Inflammatory macrophage treated with lipopolysaccharide for 1 hour (primary cell): ENCODE measurements at places on chromosomes 7 and 10.

GRCh38 chr7:167090-167855, 25.1 kb upstream of the FAM20C start:
- DNase-seq, result peak; percentile 51

DNA sequence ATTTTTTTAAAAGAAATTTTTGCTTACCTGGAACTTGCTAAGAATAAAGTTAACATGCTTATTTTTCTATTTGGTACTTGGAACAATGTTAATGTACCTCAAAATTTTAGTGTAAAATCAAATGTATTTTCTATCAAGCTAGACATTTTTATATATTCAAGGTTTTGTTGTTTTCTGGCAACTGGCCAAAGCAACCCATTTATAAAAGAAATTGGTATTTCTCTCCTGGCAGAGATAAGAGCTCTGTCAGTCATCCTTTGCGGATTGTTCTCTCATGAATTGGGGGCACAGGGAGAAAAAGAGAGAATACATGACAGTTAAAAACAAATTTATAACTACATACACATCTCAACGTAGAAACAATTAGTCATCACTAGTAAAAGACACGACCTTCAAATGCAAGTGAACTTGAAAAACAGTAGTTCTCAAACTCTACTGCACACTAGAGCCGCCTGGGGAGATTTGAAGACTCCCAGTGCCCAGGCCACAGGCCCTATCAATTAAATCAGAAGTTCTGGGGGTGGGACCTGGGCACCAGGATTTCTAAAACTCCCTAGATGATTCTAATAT, 152.4 kb upstream of the LAMB4 start:
- no peak for DNase-seq

- no peak for DNase-seq
Measured at GRCh38 chr7:96388166-96388565, 66.3 kb upstream of the SLC25A13 start.

- DNase-seq, result peak; percentile 43
Measured at GRCh38 chr7:157357129-157358040, 20.6 kb downstream of the DNAJB6 start.

DNA sequence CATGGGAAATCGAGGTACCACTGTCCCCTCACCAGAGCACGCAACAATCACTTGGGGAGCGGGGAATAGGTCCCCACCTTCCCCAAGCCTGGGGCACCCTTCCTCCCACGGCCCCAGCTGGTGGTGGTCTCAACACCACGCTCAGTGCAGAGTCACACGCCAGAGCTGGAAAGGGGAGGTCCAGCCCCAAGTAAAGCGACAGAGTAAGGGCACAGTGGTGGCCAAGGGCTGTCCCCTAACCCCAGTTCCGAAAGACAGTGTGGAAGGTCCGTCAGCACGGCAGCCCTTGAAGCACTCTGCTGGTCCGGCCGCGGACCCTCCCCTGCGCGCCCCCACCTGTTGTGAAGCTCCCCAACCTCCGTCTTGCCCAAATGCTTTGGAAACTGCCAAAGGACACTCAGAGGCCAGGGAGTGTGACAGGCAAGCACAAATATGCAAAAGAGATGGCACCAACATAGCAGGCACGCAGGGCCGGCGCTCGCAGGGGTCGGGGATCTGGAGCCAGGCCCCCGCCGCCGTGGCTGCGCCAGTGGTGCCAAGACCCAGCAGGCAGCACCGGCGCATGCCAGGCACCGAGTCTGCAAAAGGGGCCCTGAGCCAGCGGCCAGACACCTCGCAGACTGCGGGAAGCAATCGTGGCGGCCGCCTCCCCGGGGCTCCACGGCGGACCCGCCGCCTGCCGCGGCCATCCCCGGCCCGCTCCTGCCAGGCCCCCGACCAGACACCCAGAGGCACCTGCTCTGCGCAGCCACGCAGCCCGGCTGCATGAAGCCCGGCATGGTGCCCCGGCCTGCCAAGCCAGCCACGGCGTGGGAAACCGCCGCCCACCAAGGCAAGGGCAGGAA, 51.6 kb upstream of the SRRM3 start:
- DNase-seq, result no peak

DNA sequence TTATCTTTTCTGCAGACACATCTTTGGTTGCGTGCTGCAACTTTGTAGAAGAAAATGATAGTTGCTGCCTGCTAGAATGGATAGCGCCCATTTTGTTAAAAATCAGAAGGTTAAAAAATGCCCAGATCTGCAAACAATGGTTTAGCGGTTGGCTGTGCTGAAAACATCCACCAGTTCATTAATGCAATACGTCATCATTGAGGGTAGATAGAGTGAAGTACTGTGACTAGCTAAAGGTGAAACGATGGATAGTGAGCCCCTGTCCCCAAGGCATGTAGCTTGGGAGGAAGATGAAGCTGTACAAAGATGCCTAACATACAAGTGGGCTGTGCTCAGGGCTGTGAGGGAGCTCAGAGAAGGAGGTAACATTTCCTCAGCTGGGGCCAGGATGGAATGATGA, 48.4 kb downstream of the TEX36 start:
- DNase-seq, result no peak

DNA sequence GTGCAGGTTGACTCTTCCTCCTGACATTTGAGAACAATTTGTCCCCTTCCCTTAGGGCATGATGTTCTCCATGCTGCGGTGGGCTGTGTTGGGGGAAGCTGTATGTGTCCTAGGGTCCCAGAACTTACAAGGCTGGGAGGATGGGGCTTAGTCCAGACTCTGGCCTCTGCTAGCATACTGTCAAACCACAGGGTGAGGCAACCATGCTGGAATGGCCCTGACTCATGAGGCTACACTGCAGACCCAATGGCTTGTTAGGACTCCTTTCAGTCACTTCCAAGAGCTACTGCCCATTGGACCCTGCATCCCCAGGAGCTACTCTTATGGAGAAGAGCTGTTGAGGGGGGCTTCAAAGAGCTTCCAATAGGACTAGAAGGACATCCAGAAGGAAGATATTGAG, 20.1 kb upstream of the FAM170B start:
- DNase-seq, result no peak

GRCh38 chr7:139180700-139181311, 50.2 kb upstream of the UBN2 start:
- no peak for DNase-seq

DNA sequence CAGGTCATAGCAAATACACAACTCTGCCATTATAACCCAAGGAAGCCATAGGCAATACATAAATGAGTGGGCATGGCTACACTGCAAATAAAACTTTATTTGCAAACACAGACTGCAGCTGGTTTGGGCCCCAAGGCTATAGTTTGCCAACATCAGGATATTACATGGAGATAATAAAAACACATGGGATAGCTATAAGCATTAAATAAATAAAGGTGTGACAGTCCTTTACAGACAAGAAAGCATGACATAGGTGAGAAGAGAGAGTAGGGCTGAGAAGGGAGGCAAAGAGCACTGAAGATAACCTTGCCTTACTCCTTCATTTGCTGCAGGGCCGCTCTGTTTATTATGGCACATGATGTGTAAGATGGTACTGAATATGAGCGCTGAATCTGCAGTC, 135.1 kb upstream of the GHITM start:
- DNase-seq, result no peak

GRCh38 chr10:119073584-119073983, 7.0 kb downstream of the EIF3A start:
- DNase-seq, result no peak

DNA sequence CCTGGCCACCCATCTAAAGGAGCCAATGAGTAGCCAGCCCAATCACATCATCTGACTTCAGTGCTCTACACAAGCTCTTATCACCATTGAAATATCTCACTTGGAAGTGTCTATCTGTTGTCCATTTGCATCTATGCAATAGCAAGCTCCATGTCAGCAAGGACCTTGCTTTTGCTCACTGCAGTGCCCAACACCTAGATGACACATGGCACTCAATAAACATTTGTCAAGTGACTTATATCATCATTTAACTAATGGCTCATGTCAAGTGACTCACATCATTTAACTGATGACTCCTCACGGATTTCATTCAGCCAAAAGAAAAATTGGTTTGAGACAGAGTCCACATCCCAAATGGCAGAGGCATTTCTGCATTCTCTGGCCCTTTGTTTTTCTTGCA, 92.9 kb upstream of the ADAM12 start:
- DNase-seq, result no peak

GRCh38 chr7:92645114-92646061, 55.2 kb upstream of the FAM133B start:
- no peak for DNase-seq

DNA sequence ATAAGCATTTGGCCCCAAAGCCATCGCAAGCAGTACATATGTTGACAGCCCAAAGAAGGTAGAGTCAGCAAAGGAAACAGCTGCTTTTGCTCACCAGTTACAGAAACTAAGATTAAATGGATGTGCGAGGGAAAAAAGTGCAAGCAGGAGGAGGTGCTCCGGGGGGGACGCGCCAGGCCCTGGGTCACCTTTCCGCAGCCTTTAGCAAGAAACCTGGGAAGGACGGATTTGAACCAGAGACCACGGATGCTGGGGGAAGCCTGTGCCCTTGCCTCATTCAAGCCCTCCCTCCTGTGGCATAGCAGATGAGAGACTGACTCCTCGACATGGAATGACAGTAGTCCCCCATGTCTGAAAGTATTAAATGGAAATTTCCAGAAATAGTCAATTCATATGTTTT, 405.6 kb upstream of the PRKCQ start:
- DNase-seq, result no peak

DNA sequence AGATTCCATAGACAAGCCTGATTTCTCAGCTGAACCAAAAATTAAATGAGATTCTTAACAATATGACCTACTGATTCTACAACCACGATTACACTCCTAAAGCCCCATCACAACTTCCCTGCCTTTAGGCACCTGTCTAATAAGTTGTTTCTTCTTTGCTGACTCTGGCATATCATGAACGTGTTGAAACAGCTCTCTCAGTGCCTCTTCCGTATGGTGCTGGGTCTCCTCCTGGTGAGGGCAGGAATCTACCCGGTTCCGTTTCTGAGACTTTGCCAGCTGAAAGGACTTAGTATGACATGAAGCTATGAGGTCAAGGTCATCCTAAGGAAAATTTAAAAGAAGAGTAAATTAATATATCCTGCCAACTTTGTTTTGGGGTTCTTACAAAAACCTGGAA, 48.6 kb downstream of the ARHGAP19 start:
- DNase-seq, result no peak

GRCh38 chr7:152869677-152870051, 110.1 kb downstream of the ACTR3B start:
- no peak for DNase-seq

DNA sequence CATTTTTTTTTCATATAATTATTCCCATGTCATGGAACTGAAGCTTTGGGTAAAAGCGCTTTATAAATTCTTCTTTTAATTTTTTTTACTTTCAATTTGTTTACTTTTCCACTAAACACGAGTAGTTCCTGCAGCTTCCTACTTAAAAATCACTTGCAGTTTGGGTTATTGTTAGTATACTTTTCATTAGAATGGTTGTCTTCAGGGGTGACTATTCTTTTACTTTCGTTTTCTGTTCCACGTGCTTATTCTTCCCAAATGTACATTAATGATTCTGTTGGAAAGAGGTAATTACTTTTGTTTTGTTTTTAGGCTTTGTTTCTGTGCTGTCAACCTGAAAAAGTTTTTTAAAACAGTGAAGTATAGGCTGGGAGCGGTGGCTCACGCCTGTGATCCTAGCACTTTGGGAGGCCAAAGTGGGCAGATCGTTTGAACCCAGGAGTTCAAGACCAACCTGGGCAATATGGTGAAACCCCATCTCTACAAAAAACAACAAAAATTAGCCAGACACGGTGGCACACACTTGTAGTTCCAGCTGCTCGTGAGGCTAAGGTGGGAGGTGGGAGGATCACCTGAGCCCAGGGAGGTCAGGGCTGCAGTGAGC, 5.2 kb upstream of the CFAP69 start:
- DNase-seq, result no peak

GRCh38 chr7:30285067-30285535, 704 bp downstream of the ZNRF2 start:
- no peak for DNase-seq

- DNase-seq, result no peak
Measured at GRCh38 chr7:93906267-93906666, at the start of gene GNGT1. GNGT1 (plus strand) TSS chr7:93906567; CDS start chr7:93906747, 180 bp downstream.

GRCh38 chr7:135236727-135237126, 3.1 kb downstream of the STRA8 start:
- DNase-seq, result peak; percentile 7

DNA sequence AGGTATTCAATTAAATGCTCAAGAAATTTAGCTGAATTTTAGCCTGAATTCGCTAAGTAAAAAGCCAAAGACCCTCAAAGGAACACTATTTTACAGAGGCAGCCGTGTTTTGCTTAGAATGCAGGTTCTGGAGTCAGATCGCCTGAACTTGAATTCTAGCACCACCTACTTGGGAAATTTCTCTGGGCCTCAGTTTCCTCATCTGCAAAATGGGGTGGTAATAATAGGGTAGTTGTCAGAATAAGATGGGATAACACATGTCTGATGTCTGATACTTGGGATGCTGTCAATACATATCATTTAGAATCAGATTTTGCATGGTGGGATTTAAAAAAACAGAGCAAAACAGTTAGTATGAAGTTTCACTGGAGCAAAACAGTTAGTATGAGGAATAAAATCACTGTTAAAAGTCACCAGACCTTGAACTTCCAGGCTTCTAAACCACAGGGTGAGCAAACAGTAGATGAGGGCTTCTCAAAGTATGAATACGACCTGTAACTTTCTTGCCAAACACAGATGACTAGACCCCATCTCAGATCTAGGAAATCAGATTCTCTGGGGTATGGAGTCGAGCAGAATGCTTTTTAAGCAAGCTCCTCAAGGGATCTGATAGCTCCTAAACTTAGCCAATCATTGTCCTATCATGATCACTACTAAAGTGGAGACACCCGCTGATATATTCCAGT, 75.4 kb downstream of the ATXN7L1 start:
- no peak for DNase-seq
